ENCODE measurements at places on chromosomes 6 and 20.

DNA sequence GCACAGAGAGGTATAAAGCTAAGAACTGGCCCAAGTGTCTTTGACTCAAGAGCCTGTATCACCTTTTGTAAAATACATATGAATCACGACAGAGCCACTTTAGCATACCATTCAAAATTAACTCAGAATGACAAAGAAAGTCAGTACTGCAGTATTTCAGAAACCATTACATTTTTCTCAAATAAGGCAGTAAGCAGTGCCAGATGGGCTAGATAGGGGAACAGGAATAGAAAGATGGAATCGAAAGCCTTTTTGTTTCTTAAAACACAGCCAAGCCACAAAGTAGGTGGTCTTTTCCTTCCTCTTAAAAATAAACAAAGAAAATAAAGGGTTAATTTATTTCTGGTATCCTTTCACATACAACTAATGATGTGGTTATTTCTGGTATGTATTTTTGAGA is 10.3 kb downstream of the CLDN20 start:
- DNase-seq, result no peak

DNA sequence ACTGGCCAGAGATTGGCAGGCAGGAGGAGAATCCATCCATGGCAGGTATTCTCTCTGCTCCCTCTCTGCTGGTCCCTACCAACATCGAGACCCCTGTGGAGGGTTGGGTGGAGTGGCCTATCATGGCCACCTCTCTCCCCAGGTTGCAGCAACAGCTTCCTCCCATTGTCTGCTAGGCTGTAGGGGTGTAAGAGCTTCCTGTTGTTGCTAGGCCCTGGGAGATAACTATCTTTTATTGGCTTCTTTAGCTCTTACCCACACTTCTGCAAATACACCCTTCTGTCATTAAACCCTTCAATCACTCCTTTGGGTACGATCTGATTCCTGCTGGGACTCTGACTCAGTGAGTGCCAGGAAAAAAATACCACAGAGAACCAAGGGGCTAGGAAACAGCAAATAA is 66.6 kb upstream of the FAM184A start:
- no peak for DNase-seq

- no peak for DNase-seq
Measured at GRCh38 chr6:71737953-71738352, 148.4 kb upstream of the RIMS1 start.

- DNase-seq, result peak; percentile 39
Measured at GRCh38 chr20:45487231-45487635, 17.7 kb downstream of the WFDC2 start.

DNA sequence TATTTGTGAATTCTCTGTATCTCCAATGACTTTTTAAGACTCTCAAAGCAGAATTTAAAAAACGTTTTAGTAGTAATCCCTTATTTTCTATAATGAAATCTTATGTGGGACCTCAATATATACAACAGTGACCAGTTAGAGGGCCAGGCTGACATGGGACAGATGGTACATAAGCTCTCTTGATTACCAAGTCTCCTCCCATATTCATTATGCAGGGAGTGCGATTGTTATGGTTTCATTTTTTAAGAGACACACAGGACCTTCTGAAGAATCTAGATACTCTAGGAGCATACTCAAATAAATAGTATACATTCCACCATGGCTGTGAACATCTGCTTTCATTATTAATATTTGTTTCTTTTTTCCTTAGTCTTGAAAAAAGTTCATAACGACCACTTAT is 43.5 kb downstream of the GCLC start:
- no peak for DNase-seq

DNA sequence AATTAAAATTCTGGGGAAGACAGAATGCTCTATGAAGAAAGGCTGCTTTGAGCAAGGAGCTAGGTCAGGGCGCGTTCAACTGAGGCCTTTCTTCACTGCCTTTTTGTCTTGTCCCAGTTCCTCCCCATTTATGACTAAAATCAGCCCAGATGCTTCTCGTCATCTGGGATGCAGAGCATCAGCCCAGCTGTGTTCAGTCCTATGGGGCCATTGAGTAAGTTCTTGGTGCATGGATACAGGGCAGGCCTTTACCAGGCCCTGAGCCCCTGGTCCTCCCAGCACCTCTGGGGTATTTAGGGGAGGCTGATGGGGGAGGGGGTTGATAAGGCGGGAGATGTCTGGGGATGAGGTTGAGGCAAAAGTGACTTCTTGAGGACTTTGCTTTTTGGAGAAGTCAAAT is 55.7 kb downstream of the PTPN1 start:
- no peak for DNase-seq

DNA sequence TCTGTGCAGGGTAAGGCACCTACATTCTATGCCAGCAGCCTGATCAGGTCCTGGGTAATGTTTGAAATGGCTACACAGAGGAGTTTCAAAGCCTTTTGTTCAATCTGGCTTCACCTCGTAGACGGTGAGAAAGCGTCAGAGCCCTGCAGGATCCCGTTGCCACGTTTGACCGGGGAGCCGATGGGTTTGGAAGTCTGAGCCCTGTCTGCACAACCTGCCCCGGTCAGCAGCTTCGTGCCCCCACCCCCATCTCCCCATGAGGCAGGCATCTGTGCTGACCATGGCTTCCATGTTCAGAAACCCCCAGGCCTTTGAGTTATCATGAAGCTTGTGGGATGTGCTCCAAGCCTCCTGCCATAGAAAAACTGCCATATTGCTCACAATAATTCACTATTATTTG is 63.9 kb downstream of the PTPN1 start:
- no peak for DNase-seq

- DNase-seq, result no peak
Measured at GRCh38 chr20:25125636-25126035, 43.7 kb upstream of the VSX1 start.

GRCh38 chr20:31740208-31740607 is 1.1 kb downstream of the TPX2 start:
- peak; percentile 31 for DNase-seq

All from GM13977 (cell line).